ENCODE measurements at places on chromosomes 16 and 17.
A peak's percentile ranks its signal among the peaks of the same experiment; 100 is the strongest.

- DNase-seq, result no peak
These were observed 26.7 kb downstream of the TBX4 start for GRCh38 chr17:61478790-61479492.

- no peak for DNase-seq
These were observed 22.7 kb upstream of the PPM1D start for GRCh38 chr17:60577147-60577915.

DNA sequence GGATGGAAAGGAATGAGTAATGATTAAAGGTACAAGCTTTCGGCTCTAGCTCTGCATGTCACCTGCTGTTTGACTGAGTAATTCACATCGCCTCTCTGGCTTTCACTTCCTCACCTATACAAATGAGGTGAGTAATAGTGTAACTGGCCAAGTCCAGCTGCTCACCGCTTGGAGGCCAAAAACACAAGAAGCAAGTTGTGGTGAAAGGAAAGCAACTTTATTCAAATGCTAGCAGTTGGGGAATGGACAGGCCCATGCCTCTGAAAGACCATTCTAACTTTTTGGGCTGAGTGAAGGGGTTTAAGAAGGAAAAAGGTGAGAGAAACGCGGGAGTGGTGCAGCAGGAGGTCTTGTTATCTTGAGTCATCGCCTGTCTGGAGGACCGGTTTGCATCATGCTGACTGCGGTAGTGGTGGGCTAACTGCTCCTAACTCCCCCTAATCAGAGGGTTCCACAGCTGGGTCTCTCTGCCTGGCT lies 45.7 kb upstream of the CSNK2A2 start:
- DNase-seq, result no peak

- DNase-seq, result no peak
These were observed 31.9 kb downstream of the CDK5R1 start for GRCh38 chr17:32518646-32519227.

DNA sequence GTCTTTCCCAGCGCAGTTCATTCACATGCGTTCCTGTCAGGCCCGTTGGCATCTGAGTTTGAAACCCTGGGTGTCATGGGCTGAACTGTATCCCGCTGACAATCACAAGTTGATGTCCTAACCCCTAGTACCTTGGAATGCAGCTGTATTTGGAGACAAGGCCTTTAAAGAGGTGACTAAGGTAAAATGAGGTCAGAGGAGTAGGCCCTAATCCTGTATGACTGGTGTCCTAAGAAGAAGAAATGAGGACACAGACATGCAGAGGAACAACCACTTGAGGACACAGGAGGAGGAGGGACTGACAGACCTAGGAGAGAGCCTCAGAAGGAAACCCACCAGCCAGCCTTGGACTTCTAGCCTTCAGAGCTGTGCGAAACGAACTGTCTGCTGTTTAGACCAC lies 33.1 kb downstream of the TRPV2 start:
- no peak for DNase-seq

DNA sequence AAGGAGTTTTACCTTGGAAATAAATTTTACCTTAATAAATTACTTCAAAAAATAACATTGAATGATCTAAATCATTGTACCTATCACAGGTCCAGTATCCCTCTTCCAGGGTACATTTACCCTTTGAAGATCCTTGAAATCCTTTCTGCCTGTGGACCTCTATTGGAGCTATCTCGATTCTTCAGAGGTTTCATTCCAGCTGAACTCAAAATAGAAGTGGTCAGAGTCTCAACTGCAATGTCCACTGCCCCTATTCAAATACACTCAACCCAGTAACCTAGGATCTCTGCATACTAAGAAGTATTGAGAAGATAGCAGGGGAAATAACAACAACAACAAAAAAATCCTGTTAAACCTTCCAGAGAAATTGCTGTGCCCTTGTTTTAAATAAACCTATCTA lies 9.3 kb downstream of the ABCA5 start:
- DNase-seq, result no peak

GRCh38 chr17:73091770-73092522 lies 542 bp downstream of the SLC39A11 start:
- peak; percentile 20 for DNase-seq

DNA sequence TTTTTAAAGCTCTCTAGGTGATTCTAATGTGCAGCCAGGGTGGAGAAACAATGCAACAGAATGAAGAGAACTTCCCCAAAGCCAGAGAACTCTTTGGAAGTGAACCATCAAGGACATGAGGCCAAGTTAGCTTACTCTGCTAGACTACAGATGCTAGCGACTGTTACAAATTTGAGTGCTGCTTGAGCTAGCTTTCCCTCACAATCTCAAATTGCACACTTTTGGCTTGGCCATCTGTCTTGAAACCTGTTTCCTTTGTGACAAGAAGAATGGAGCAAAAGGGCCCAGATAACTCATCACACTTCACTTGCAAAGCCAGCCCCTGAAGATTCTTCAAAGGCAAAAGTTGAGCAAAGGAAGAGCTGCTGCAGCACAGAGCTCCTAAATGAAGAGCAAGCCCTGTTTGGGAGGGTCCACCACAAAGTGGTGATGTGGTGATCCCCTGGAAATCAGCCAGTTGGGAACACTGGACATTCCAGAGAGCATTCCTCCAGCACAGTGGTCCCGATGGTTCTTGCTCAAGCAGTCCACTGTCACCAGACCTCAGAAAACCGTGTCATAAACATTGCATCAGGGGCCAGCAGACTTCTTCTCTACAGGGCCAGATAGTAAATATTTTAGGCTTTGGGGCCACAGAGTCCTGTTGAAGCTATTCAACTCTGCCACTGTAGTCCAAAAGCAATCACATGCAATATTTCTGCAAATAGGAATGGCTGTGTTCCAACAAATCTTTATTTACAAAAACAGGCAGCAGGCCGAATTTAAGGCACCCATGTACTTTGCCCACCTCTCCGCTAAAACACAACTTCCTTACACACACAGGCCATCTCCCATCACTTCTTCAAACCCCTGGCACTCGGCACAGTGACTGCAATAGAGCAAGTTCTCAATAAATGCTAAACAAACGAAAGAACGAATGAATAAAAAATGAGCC lies 21.2 kb downstream of the SLC39A11 start:
- DNase-seq, result no peak

GRCh38 chr17:80876950-80877728 lies 114.5 kb upstream of the CHMP6 start:
- peak; percentile 60 for DNase-seq

Data from A673 (cell line).